ENCODE measurements at places on chromosomes 6 and 20.

GRCh38 chr20:62002882-62003480, 62.7 kb downstream of the TAF4 start:
- no peak for DNase-seq

GRCh38 chr20:60840971-60841370, 411.1 kb upstream of the CDH4 start:
- DNase-seq: no peak

DNA sequence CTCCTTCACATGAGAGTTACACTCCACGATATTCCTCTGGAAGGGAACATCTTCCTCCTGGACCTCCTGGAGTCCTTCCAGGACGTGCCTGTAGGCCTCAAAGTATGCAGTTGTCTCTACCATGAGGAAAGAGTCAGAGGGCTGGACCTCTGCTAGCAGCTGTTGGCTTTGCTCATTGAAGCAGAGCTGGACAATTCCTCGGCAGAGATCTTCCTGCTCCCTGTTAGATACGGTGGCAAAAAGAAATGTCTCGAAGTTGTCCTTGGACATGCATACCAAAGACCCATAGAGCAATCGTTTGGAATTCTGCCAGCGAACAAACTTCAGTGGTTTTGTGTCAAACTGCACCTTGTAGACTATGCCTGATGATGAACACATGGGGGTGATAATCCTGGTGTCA, 7.7 kb downstream of the ZNFX1 start:
- DNase-seq: no peak

DNA sequence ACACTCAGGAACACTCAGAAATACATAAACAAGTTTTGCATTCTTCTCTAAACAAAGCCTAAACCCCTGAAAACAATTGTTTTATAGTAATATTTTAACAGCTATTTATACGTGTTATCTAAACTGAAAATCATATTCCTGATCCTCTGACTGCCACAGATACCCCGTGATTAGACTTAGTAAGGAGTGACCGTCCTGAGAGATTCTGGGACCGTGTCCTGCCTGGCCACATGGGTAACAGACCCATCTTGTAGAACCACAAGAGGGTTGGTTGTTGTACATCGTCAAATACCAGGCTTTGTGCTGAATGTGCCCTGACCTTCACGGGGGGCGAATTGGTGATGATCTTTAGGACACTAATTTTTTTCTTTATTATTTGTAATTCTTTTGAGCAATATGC, 214.4 kb downstream of the TMEM242 start:
- no peak for DNase-seq

DNA sequence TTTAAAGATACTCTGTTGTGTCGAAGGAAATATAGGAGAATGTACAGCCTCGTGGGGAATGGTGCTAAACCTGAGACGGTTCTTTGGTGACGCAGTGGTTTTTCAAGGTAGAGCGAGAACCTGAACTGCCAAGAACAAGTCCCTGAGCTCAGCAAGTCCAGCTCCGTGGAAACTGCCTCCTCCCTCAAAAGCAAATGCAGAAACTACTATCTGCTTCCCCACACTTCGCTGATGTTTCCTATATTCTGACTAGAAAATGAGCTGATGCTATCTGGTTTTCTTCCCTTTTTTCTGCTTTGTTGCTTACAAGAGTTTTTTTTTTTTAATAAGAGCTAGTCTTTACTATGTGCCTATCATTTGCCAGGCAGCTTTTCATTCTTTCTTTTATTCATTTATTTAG, 85.3 kb upstream of the LY86 start:
- DNase-seq: no peak

DNA sequence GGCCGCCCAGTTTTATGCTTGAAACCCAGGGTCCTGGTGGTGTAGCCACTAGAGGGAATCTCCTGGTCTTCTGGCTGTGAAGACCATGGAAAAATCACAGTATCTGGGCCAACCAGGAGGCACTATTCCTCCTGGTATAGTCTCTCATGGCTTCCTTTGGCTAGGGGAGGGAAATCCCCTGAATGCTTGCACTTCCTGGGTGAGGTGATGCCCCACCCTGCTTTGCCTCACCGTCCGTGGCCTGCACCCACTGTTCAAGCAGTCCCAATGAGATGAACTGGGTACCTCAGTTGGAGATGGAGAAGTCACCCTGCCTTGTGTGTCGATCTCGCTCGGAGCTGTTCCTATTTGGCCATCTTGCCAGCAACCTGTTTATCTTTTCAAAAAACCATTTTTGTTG, 10.1 kb upstream of the ZNF337 start:
- no peak for DNase-seq

DNA sequence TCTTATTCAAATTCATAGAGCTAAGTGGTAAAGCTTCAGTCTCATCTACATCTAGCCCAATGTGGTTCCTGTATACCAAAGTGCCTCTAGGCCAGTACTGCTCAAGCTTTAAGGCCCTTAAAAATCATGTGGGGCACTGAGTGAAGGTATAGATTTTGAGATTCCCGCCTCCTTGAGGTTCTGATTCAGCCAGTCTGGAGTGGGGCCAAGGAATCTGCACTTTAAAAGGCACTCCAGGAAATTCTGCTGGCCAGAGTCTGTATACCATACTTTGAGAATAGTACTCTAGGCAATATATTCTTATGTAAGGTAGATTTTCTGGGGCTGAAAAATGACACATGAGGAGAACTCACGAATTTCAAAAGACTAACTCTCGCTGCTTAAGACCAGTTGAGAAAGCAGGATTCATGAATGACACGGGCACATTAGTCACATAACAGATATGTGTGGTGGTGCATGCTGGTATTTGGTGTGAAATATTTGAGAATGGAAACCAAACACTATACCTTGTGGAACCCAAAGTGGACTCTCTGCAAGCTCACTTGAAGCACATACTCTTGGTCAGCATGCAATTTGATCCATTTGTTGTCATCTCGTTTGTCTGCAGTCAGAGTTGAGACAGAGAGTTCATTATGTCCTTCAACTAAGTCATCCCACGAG, 47.6 kb upstream of the SIM1 start:
- DNase-seq: no peak

DNA sequence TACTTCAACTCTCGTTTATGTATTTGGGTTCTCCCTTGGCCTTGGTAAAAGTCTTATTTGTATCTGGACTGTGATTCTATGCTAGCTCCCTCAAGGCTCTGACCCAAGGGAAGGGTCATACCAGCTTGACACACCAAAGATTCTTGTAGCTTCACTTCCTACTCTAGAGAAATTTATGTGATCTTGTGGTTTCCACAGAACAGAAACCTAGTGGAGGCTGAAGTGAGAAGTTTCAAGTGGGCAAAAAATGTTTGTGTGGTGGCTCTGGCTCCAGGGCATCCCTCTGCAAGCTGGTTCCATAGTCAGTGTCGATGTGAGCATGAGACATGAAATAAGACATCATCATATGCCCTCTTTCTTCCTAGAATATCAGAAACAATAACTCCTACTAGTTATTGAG, 48.1 kb upstream of the TNFRSF21 start:
- no peak for DNase-seq

DNA sequence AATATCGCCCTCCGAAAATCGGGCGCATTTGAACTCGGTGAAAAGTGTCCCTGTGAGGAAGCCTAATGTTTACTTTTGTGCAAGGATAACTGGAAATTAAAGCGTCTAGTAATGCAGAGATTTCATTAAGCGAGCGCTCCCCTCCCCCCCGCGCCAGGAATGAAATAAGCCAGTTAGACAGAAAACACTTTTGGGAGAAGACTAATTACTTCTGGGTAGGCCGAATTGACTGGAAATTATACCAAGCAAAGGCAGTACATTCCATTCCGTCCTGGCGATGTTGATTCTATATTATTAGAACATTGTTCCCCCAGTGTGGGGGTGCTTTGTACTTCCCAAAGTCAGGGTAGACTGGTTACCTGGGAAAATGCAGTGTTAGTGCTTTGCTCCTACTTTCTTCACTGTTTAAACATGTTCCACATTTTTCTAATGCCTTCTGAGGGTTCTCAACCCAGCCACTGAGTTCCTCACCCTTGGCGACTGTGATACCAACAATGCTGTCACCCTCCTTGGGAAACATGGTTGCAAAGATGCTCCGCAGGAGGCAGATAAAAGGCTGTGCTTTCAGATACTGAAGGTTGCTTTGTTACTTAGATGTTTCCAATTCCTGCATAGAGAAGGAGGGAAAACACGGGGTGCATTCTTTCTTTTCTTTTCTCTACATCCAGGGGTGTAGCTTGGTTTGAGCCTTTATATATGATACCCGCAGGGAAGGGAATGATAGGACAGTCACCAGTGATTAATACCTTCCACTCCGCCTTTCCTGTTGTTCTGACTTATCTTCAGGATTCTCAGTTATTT, 2.6 kb downstream of the GJA1 start:
- no peak for DNase-seq

- no peak for DNase-seq
These were observed 106.5 kb downstream of the AIG1 start for GRCh38 chr6:143167224-143167623.

DNA sequence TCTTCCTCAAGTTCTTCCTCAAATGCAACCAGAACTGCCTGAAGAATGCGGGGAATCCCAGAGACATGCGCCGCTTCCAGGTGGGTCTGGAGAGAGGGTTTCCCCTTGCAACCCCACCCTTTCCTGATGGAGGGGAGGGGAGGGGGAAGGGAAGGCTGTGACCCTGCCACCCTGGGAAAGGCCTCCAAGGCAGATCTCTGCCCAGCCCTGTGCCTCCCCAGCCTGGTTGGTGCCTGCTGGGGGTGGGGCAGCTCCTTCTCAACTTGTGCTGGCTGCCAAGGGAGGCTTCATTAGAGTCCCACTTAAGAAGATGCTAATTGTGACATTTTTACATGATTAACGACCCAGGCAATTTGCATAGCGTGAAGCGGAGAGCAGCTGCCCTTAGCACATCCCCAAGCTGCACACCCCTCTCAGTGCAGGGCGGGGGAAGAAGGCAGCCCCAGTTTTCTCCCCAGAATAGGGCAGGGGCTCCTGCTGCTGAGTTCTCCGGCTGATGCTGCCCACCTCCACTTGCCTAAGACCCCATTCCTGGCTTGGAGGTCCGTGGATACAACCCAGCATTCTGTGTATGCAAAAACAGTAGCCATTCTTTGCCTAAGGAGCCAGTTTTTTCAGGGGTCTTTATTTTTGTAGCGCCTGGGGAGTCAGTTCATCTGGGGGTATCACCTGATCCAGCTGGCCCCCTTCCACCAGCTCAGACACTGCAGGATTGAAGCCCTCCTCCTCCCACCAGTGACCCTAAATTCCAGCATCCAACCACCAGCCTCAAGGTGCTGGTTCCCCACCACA, 51.7 kb downstream of the CPXM1 start:
- no peak for DNase-seq

- DNase-seq: no peak
These were observed 58.9 kb upstream of the LRRC1 start for GRCh38 chr6:53735896-53736295.
